ENCODE measurements at places on chromosomes 3 and 15.
A peak's percentile ranks its signal among the peaks of the same experiment; 100 is the strongest.

DNA sequence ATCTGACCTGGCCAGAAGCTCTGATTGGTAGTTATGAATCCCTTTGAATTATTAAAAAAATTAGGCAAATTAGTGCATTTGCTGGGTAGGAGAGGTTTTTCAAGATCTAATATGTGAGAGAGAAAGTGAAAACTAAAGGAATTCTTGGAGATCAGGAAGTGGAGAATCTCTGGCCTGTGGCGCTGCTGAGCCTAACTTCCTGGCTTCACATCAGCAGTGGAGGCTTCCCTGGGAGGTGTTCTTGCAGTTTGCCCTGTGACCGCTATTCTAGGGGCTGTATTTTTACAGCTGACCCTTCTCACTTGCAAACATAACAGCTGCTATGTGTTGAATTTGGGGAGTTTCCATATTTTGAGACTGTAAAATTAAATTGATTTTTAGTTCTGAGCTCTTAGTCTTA, 166.4 kb downstream of the ATG7 start:
- no peak for DNase-seq

- DNase-seq, result no peak
Measured at GRCh38 chr15:66151809-66152208, 101.7 kb downstream of the MEGF11 start.

DNA sequence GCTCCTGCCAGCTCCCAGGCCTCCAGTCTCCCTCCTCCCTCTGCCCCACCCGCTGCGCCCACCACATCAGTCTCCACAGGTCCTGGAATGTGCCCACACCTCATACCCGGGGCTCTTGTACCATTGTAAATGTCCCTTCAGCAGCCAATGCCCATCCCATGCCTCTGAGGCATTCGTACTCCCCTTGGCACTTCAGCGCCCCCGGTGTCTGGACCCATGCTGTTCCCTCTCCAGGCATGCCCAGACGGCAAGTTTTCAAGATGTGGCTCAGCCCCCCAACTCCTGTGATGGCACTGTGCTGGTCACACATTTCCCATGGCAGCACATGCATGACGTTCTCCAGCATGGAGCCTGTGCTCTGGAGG, 13.3 kb downstream of the PLXND1 start:
- DNase-seq, result no peak

DNA sequence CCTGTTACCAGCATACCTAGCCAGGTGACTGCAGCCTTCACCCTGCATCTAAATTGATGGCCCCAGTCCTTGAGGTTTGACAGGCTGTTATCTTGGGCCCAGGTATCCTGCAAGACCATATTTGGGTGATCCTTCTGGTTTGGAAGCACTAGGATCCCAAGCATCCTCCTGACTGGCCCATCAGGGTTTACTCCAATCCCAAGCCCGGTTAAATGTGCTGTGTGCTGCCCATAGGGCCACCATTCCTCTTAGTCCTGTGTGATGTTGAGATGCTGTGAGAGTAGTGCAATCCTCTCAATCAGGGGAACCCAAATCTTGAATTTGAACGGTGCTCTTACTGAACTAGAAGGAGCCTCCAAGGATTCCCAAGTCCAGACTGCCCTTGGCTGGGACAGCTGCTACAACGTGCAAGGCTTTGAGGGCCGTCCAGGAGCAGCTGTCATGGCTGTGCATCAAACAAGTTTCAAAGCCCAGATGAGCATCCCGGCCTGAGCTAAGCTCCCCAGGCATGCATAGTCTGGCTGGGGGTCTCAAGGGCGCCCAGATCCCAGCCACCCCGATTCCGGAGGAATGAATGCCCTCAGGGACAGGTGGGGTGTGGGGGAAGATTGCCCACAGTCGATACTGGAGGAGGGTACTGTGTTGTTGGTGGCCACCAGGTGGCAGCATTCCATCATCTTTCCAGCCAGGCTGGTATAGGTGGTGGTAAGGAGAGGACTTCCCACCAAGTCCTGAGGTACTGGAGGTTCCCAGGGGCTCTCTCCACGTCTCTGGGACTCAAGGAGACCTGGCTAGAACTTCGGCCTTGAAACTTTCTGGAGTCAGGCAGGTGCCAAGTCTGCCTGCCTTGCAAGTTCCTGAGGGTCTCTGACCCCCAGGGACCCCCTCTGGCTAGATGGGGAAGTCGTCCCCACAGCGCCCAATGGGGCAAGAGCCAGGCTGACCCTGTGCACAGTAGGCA, 32.6 kb downstream of the RBM5 start:
- DNase-seq, result peak; percentile 60

GRCh38 chr3:29718661-29719065, 437.8 kb downstream of the RBMS3 start:
- peak; percentile 91 for DNase-seq

DNA sequence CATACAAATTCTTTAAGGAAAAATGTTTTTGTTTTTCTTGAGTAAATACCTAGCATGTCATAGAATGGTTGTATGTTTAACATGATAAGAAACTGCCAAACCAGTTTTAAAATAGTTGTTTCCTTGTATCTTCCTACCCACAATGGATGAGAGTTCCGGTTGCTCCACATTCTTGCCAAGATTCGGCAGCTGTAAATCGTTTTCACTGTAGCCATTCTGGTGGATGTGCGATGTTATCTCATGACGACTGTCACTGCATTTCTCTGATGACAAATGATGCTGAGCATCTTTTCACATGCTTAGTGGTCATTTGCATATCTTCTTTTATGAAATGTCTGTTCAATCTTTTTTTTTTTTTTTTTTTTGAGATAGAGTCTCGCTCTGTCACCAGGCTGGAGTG, 36.6 kb upstream of the SH3GL3 start:
- no peak for DNase-seq

DNA sequence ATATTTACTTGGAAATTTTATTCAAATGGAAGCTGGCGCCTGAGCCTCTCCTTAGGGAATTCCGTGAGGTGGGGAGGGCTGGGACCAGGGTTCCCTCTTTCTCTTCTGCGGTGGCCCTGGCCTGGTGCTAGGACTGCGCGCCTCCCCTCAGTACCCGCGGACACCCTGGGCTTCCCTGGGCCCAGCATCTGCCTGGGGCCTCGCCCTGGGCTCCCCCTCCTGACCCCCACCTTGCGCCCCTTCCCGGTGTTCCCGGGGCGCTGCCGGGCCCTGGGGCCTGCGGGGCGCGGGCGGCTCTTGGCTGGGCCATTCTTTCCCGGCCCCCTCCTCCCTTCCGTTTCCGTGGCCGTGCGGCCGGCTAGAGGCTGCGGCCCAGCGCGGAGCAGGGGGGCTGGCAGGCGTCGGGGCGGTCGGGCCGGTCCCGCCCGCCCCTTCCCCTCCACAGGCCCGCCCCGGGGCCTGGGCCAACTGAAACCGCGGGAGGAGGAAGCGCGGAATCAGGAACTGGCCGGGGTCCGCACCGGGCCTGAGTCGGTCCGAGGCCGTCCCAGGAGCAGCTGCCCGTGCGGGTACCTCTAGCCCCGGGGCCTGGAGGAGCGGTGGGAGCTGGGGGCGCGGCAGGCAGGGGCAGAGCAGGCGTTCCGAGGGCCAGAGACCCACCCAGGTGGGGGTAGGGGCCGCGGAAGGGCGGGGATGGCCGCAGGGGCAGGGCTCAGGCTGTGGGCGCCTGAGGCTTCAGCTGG, at the start of gene FES:
FES (plus strand) TSS at position 529 of the 743 bp plus-strand sequence. CDS start 542 bp downstream, outside the sequence.
- DNase-seq, result no peak

DNA sequence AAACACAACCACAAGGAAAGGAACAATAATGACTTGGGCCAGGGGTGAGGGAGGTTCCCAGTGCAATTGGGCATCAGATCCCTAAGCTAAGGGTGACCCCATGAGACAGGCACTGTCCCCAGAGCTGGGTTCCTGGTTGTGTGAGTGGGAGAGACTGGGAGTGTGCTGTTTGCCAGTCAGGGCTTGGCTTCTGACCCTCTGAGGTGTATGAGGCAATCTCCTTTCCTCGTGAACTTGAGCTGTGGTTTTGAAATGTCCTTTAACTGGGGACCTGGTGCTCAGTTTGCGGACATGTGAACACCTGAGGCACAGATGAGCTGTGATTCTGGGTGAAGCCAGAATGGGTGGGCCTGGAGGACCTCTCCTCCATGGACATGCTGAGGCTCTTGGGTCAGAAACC, 58.5 kb upstream of the PLXNA1 start:
- DNase-seq, result no peak
